ENCODE measurements at places on chromosomes 12 and 14.

GRCh38 chr12:19575337-19576243, 136.3 kb downstream of the AEBP2 start:
- peak; percentile 76 for DNase-seq

DNA sequence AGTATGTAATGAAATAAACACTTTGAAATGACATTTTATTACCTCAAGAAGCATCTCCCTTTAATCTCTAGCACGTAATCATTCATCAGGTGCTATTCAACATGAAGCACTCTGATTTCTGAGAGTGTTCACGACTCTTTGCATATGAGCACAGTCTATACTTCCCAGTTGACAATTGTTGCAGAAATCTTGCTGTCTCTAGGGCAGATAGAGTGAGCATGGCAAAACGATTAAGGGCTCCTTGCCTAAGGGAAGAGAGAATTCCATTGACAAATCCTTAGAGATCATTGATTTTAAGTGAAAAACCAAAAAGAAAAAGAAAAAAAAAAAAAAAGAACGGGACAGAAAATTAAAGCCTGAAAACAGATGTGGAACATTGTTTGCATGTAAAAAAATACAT, 107.6 kb downstream of the C12orf50 start:
- DNase-seq, result no peak

DNA sequence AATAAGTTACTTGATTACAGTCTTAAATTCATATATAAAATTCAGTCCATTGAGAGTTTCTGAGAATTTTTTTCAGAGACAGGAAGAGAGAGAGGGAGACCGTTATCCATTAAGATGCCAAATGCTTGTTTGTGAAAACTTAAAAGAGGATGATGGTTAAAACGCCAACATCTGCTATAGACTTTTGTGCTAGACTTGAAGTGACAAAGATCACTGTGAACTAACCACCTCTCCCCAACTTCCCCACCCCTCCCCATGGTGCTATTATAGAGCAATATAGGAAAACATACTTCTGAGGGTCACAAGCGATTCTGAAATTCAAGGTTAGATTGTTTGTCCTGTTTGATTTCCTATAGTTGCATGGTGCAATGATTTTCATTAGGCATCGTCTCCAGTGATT, 440.8 kb downstream of the RMST start:
- no peak for DNase-seq

GRCh38 chr12:131089531-131090273, 136.0 kb downstream of the ADGRD1 start:
- DNase-seq, result no peak

GRCh38 chr14:86770186-86770585, 1222.8 kb downstream of the GALC start:
- DNase-seq, result no peak

GRCh38 chr12:79019672-79020071, 155.1 kb downstream of the SYT1 start:
- no peak for DNase-seq

DNA sequence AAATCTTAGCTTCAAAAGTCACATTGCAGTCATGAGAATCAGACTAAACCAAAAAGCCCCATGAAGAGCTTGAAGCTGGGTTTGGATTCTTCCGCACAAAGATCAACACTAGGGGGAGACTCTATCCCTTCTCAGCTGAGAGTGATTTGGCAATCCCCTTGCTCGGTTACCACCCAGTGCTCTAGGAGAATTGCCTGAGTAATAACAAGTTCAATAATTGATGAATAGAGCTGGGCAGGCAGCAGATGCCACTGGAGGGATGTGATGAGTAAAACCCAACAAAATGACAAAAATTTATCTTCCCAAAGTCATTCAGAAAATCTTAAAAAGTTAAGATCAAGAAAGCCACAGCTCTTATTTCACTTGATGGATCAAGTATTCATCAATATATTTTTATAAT, 185.6 kb upstream of the ARID2 start:
- DNase-seq, result peak; percentile 46

- DNase-seq, result no peak
Observed at GRCh38 chr12:122955156-122955555, 11.1 kb downstream of the ABCB9 start.

- DNase-seq, result no peak
Observed at GRCh38 chr12:32612658-32613614, 66.2 kb upstream of the DNM1L start.

GRCh38 chr12:86666316-86666715, 410.1 kb upstream of the MGAT4C start:
- no peak for DNase-seq

DNA sequence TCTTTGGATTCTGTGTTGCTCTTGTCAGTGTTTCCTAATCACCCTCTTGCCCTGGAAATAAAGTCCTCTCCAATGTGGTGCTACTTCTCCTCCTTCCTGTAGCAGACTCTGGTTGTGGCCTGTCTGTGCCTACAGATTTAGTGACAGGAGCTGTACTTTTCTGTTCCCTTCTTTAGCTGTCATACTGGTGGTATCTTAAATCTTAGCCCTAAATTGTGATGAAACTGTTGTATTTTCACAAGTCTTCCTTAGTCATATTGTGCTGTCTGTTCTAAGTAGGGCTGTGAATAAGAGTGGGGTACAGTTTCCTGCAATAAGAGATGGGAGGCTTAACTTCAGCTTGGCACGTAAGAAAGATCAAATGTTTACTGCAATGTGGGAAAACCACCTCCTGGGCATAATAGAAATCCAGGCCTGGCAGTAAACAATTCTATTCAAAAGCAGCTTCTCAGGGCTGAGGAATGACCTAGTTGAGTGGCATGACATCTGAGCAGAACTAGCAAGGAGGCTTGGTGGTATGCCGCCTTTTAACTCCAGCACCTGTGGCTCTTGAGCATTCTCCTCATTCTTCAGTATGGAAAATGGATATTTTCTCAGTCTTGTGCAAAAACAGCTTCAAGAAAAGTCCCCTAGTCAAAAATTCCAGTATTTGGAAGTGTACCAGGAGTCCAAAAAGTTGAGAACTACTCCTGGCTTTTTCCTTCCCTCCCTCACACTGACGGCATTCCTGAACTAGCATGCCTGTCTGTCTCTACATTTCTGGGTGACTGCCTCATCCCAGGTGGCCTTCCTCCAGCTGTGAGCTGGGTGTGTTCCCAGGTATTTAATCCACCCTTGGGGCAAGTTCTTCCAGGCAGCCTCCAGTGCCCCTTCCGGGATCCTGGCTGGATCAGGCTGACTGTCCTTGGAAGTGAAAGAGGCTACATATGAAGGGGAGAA, 19.5 kb downstream of the ANO6 start:
- DNase-seq, result no peak

- no peak for DNase-seq
Observed at GRCh38 chr14:77985211-77985615, 185.0 kb upstream of the NRXN3 start.

Data from NCI-H1417 treated with DMSO at 0.1 percent for 48 hours (cell line).